ENCODE measurements at places on chromosomes 6 and 20.

GRCh38 chr6:131694832-131695426 is 6.3 kb downstream of the OR2A4 start:
- DNase-seq = peak; percentile 42

DNA sequence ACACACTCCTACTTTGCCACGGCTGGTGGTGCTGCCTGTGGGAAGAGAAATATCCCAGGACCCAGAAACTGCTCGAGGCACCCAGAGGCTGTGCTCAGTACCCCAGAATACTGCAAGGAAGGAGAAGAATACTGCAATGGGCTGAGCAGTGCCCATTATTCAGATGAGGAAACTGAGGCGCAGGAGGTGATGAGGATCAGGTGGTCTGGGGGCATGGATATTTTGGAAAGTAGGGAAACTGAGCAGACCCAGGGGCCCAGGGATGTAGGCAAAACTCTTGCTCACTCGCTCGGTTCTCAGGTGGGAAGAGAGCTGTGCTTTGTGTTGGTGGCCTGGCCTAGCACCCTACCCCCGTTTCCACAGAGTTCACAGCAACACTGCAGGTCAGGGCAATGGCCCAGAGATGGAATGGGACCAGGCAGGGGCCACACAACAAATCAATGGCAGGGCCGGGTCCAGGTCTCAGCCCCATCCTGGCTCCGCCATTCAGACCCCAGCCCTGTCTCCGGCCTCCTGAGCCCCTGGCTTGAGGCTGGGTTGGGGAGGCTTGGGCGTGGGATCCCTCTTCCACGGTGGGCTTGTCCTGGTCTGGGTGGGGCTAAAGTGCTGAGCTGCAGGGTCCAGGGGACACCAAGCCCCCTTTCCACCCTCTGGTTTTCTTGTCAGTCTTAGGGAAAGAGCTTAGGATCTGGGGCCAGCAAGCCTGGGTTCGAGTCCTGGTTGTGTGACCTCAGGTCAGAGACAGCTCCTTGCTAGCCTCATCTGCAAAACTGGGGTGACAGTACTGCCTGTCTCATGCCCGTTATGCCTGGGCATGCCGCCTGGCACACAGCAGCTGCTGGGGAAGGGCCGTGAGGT is 33.9 kb downstream of the SUN5 start:
- DNase-seq = no peak

DNA sequence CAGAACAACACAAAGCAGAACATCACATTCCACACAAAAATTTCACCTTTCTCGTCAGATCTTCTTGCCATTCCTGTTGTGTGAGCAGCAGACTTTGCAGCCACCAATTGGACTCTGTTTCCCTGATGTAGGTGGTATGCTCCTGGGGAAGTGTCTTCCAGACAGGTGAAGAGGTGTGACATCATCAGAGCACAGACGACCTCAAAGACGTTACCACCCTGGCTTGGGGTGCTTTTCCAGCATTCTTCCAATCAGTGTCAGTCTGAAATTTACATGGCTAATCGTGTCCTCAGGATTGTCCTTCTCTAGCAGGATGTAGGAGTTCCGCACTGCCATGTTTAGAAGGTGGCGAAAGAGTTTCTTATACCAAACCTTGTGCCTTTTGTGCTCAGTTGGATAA is 31.6 kb upstream of the RIMS4 start:
- DNase-seq = no peak

- DNase-seq = no peak
Measured at GRCh38 chr6:167559675-167560479, 235.0 kb downstream of the TTLL2 start.

DNA sequence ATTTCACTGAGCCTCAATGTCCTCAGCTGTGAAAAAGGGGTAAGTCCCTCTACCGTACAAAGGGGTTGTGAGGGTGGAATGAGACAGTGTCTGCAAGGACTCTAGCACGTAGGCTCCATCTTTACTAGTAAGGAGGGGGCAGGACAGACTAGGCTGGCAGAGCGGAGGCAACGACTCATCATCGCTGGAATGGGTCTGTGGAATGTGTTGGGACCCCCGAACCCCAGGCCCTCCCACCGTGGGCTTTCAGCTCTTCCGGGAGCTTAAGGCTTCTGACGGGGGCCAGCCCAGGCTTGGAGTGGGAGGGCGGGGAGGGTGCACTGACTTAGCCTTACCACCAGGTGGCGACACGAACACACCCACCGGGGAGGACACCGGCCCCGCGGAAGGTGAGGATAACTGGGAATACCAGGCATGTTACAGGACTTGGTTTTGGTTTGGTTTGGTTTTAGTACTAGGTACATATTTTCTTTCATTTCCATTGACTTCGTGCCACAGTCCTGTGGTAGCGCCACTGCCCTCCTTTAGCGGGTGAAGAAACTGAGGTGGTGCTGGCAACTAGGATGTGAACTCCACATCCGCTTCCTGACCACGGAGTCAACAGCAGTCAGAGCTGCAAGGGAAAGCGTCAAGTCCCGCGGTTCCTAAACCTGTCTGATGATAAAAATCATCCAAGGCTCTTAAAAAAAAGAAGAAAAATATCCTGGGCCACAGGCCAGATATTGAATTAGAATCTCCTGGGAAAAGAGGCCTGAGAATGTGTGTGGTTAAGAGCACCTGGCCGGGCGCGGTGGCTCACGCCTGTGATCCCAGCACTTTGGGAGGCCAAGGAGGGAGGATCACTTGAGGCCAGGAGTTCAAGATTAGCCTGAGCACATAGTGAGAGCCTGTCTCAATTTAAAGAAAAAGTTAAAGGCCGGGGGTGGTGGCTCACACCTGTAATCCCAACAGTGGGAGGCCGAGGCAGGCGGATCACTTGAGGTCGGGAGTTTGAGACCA is 10.3 kb upstream of the TULP1 start:
- DNase-seq = peak; percentile 86

GRCh38 chr20:36497856-36498255 is 43.5 kb upstream of the MYL9 start:
- no peak for DNase-seq

GRCh38 chr6:127267646-127268625 is 1.3 kb downstream of the RNF146 start:
- no peak for DNase-seq

DNA sequence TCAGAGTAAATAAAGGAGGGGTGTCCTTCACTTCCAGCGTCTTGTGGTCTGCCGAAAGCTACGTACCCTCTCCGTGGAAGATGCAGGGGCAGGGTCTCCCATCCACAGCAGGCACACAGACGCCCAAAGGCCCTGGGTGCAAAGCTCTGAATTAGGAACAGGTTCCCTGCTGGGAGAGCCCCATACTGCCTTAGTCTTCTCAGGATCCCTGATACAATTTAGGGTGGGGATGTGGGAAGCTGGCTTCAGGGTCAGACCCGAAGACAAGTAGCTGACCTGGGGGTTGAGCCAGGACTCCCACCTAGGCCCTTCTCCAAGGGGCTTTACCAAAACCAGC is 74.1 kb downstream of the TTLL2 start:
- no peak for DNase-seq

DNA sequence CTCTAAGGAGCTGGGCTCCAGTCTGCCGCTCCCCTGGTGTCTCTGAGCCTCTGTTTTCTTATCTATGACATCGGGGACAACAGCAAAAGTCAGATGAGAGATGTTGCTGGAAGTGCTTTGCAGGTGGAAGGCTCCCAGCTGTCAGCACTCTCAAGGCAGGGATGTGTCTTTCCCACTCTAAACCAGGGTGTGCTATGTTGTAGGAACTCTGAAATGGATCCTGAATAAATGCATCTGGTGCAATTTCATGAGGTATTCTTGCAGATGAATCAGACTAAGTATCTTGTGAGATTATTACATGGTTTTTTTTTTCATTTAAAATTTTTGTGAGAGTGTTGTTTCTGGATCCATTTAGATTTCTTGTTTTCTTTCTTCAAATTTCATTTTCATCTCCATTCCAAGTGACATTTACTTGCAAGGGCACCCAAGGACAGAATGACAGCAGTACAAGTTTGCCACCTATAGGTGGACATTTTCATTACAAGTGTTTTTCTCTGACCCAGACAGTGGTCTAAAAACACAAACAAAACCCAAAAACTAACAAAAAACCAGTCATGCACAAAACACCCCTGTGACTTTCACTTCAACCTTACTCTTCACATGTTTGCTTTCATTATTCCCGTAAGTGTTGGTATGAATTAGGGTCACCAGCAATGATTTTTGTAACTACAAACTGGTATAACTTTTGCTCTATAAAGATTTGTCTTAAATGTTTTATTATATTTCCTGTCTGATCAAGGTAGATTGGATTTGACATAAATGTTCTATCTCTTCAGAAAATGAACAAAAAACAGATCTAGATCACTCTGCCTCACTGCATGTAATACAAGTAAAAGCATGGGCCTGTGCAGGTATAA is 14.7 kb upstream of the SIM1 start:
- DNase-seq = peak; percentile 33

DNA sequence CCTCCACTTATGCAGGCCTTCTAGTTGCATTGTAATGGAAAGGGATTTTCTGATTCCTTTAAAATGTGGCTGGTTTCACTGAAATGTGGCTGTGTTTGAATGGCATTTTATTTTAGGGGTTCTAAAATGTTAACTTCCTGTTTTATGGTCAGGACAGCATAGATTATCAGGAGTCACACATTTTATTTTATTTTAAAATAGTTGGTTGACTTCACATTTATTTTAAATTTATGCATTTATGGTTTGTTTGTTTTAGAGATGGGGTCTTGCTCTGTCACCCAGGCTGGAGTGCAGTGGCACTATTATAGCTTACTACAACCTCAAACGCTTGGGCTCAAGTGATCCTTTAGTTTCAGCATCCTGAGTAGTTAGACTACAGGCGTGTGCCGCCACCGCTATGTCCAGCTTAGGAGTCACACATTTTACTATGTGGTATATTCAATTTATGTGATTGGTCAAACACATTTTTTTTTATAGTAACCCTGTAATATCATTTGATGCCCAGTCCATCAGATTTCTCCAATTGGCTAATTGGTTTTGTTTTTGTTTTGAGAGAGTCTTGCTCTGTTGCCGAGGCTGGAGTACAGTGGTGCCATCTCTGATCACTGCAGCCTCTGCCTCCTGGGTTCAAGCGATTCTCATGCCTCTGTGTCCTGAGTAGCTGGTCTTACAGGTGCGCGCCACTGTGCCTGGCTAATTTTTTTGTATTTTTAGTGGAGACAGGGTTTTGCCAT is 2.3 kb downstream of the DTD1 start:
- no peak for DNase-seq

DNA sequence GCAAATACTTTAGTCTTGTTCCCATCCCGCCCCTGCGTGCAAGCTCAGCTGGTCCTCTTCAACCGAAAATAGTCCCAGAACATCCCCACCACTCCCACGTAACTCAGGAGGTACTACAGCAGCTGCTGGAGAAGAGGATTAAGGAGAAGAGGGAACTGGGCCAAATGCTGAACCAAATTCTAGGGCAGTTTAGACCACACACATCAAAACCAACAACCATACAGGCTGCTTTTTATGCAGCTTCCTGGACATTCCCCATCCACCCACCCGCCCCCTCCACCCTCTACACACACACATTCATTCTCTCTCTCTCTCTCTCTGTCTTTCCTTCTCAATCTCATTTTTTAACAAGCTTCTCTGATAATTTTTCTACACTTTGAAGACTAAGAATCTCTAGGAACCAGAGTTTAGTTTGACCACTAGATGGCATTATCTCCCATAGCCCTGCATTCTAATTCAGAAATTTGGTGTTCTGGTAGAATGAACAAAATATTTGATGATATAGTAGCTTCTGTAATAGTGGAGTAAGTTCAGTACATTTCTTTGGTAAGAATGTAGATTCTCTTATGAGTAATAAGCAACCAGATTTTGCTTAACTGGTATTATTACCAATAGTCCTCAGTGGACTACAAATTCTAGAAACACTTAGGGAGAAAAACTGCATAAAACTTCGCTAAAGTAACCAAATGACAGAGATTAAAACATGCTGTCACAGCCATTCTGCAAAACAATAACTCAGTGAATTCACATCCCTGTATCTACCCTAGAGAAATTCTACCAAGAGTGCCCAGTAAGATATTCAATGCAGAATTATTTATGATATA is 52.1 kb upstream of the BEND6 start:
- DNase-seq = no peak

DNA sequence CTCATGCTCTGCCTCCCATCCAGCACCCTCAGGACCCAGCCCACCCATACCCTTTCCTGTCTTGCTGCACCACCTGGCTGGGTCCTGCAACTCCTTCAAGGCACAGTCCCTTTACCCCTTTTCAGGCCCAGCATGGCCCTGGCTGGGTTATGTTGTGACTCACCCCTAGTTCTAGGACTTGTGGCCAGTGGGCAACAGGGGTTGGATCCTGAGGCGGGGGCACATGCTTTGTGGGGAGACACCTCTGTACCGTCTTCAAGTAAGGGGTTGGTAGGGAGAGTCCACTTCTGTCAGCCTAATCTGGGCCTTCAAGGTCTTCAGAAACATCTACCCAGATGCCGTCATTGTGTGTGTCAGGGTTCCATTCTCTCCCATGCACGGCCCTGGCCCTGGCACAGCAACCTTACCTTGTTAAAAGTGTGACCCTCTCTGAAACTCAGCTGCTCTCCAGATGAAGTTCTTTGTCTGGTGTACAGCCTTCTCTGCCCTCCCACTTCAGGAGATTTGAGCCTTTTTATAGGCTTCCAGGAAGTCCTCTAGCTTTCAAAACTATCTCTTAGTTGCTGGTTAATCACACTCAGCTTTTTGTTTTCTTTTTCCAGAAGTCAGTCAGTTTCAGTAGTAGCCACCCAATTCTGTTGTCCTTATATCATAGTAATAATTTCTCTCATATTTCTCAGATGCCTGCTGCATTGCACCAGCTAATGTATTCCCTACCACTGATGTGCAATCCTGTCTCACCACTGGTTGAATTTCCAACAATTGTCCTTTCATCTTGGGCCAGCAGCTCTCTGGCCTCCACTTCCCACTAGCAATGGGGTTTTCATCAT is 107.3 kb downstream of the NRN1 start:
- DNase-seq = no peak

GRCh38 chr6:16105854-16106253 is 23.0 kb upstream of the MYLIP start:
- no peak for DNase-seq
